ENCODE measurements at places on chromosomes 13 and 19.

DNA sequence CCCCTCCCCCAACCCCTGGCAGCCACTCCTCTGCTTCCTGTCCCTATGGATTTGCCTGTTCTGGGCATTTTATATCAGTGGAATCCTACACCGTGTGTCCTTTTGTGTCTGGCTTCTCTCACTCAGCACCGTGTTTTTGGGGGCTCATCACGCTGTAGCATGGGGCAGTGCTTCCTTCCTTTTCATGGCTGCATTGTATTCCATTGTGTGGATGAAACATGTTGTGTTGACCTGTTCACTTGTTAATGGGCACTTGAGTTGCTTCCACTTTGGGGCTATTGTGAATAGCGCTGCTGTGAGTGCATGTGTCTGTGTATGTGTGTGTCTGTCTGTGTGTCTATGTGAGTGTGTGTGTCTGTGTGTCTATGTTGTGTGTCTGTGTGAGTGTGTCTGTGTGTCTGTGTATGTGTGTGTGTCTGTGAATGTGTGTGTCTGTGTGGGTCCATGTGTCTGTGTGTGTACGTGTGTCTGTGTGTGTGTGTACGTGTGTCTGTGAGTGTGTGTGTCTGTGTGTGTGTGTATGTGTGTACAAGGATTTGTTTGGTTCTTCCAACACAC lies 57.2 kb downstream of the AP1M1 start:
- DNase-seq = no peak

GRCh38 chr13:20565115-20565736 lies 1.7 kb upstream of the IFT88 start:
- DNase-seq = no peak

GRCh38 chr13:33782631-33783030 lies 35.3 kb upstream of the RFC3 start:
- no peak for DNase-seq

DNA sequence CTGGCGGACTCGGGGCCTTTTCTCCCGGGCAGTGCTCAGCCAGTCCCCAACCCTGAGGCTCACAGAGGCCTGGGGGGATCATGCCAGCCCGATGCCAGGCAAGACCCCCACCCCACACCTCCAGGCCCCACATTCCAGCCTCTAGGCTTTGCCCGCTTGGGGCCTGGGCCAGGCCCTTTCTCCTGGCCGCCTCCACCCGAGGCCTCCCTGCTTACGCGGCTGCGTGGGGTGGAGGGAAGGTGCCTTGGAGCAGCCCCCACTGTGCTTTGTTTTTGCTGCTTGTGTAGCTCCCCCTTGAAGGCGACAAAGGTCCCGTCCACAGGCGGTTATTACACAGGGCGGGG lies 38.4 kb downstream of the SMIM24 start:
- DNase-seq = no peak

GRCh38 chr13:52862358-52863206 lies 14.1 kb upstream of the PCDH8 start:
- no peak for DNase-seq

DNA sequence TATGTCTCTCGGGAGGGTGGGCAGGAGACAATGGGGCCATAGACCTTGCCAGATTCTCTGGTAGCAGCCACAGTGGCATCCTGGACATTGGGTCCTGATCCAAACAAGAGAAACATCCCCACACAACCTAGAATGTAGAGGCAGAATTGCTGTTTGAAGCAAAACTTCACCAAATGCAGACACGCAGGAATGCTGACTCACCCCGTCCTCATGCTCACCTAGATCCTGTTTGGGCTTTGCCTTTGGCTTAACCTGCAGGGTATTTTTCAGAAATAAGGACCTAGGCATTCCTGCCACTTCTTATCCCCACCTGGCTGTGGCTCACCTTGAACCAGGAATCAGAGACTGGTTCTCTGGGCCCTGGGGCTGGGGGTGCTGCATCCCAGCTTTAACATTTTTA lies 7.3 kb downstream of the TBC1D17 start:
- no peak for DNase-seq

DNA sequence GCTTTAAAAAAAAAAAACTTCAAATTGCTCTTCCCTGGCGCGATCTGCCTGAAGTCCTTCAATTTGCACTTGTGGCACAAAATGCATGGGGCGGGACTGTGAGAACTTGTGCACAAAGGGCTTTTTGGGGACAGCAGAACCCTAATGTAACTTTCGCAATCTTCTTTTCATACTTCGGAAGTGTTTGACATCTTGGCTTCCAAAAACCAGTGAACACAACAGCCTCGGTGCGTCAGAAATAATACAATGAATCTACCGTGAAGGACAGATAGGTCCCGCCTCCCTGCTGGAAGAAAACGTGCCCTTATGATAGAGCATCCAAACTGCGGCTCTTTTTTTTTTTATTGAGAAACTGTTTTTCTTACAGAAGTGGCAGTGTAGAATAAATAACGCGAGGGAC lies 36.6 kb downstream of the KLF2 start:
- no peak for DNase-seq

DNA sequence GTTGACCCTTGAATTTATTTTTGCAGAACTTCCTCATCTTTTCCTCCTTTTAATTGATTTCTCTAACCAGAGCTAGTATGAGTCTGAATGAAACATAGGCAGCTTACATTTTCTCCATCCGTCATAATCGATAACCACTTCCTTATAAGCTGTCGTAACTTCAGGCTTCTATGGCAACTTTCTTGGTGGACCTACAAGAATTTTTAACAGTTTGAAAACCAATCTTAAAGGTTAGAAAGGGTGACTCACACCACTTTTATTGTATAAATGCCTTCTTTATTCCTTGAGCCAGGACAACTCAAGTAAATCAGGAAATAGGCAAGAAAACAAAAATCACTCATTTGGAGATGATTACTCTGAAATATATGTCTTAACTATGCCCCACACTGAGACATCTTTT lies 105.7 kb upstream of the KL start:
- no peak for DNase-seq

GRCh38 chr19:49890349-49891311 lies 6.1 kb downstream of the IL4I1 start:
- no peak for DNase-seq

- DNase-seq = peak; percentile 23
These were observed 83.2 kb upstream of the MCF2L start for GRCh38 chr13:112885782-112886268.

- no peak for DNase-seq
These were observed 152.4 kb downstream of the KATNAL1 start for GRCh38 chr13:30154931-30155330.

GRCh38 chr19:8149261-8150094 lies at the start of gene FBN3:
Gene FBN3 (minus strand): TSS chr19:8149592. CDS start chr19:8147480, 2,112 bp downstream.
- no peak for DNase-seq

- no peak for DNase-seq
These were observed 18.5 kb downstream of the TSHZ3 start for GRCh38 chr19:31330761-31331160.

- no peak for DNase-seq
These were observed at the start of gene KISS1R for GRCh38 chr19:917323-918151. Gene KISS1R (plus strand): TSS chr19:917333. CDS start chr19:917503, 170 bp downstream.

DNA sequence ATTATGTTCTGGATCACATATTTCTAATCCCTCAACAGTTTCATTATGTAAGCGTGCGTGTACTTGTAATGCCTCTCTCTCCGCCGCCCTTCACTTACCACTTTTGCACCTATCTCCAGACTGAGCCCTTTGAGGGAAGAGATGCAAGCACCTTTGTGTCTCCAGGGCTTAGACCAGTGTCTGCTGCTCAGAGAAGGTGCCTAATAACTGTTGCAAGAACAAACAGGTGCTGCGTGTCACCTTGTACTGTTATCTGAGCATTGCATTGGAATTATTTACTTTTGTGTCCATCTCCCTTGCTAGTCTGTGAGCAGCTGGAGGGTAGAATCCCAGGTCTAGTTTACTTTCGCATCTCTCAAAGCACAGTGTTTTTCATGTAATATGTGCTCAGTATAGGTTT lies 156.2 kb downstream of the FLT1 start:
- no peak for DNase-seq

- no peak for DNase-seq
These were observed 961 bp upstream of the URI1 start for GRCh38 chr19:29940971-29941585.

DNA sequence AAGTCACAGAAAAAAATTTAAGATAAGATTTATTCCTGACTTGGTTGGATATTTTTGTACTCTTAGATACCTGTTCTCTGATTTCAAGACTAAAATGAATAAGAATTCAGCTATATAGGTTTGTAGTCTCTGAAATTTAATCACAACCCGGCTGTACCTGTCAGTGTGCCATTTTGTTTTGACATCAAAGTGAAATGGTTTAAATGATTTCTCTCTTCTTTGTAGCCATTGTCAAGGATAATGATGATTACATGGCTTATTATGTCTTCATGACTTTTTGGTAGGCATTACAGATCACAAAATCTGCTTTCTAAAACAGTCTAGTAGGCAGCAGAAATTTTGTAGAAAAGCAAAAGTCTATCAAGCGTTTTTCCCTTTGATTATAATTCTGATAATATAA lies 72.5 kb downstream of the PCDH17 start:
- no peak for DNase-seq

- DNase-seq = no peak
These were observed 1.5 kb downstream of the IFNL4 start for GRCh38 chr19:39246951-39247669.

GRCh38 chr19:30442674-30443073 lies 70.5 kb downstream of the ZNF536 start:
- DNase-seq = no peak

- no peak for DNase-seq
These were observed 165.5 kb downstream of the POSTN start for GRCh38 chr13:37433086-37433485.

DNA sequence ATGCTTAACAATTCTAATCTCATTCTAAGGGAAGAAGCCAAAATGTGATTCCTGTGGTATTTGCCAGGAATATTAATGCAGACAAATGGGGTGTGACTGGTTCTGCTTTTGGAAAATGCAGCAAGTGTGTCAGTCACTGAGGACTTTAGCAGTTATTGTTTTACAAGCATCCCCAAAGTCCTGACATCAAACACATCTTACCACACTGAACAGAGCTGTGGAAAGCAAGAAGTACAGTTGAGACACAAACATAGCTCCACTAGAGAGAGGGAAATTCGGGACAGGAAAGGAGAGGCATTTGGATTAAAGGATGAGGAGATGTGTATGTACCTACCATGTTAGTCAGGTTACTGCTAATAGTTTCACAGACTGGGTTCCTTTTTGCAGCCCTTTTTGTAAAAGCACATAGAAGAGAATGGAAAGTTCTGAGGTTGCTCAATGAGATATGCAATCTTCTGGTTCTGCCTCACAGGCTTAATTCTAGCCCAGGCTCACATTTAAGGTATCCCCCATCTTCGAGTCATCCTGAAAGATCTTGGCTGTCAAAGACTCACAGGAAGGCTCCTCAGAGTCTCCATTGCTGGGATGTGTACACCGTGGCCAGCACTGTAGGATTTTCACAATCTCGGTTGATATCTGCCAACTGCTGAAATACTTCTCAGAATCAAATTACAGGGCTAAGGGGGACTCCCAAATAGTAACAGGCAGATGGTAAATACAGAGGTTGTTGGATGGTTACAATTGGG lies 316.6 kb downstream of the DNAJC15 start:
- DNase-seq = no peak

DNA sequence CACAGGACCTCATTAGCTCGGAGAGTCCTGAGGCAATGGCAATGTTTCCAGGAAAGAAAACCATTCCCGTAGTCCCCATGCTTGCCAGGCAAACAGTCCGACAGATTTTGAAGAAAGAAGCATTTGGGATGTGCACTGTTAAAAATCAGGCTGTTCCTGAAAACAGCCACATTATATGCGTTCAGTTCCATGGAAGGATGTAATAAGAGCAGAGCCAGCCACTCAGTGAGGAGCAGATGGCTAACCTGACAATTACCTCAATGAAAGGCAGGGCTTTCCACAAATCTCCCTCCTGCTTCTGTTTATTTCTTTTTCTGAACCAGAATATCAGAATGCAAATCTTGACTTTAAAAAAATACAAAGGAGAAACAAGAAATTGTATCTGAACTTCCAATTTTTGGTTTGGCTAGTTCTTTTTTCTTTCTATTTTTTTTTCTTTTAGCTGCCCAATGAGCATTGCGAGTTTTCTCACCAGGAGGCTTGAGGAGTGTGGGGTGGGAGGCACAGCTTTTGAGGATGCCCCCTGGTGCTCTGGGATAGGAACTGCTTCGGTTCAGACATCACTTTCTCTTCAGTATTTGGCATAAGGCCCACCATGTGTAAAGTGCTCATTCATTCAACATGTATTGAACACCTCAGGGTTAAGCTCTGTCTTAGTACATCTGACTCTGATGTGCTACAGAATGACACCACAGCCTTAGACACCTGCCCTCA lies 124.2 kb downstream of the TBC1D4 start:
- no peak for DNase-seq

DNA sequence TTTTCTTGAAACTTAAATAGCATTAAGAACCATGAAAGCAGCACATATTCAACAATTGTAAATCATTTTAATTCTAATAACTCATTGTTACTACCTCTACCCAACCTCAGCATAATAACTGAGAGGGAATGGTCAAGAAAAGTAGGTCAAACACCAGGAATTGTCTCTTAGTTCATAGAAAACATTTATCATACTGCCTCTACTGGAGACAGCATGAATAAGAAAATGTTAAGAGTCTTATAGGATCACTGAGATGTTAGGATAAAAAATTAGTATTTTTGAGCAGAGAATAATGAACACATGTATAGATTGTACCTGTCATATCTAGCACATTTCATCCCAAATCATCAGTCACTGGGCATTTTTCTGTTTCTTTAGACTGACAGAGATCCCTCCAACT lies 515.3 kb downstream of the PCDH9 start:
- DNase-seq = no peak
